ENCODE measurements at places on chromosomes 6 and 20.

DNA sequence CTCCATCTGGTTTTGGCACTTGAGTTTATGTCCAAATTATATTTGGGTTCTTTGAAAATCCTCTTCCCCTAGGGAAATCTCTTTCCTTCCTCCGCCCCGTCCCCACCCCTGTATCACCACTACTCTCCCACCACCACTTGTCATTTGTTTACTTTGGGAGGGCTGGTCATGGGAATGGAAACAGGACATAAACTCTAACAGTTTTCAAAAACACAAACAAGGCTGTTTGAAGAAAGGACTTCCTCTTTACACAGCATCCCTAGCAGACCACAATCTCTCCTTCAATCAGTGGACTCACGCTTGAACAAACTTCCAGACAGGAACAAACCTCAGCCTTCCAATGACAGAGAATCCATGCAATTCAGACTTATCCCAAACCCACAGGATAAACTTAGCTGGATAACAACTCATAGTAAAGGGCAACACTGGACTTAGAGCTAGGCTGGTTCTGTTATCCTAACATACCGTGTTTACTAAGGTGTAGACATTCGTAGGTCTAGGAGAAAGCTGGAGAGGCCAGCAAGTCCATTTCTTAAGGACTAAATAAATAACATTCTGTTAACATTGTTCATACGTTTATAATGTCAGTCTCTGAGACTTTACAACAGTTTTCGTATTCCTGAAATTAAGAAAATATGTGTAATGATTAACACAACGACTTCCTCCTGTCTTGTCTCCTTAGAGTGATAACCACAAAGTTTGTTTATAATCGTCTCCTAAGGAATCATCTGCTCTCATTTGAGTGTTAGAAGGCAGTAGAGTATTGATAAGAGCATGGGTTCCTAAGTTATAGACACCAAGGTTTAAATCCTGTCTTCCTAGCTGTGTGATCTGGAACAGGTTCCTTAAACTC is 44.1 kb upstream of the CTAGE9 start:
- no peak for DNase-seq

- no peak for DNase-seq
Observed at GRCh38 chr6:99187429-99187828, 162.0 kb downstream of the FAXC start.

DNA sequence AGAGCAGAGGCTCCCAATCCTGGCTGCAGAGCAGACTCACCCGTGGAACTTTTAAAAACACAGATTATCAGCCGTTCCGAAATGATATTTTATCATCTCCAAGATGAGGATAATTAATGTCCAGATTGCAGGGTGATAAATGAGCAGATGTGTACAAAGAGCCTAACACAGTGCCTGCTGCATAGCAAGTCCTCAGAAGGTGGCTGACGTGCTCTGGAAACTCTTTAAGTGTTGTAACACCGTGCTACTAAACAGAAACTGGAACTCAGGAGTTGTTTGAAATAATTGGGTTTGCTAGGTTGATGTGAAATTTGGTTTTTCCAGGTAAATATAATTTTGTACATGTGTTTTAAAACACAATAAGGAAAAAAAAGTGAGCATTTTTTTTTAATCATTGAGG is 118.0 kb downstream of the ARMC2 start:
- DNase-seq = no peak

- DNase-seq = peak; percentile 0
Observed at GRCh38 chr6:89792881-89793280, 26.7 kb downstream of the MDN1 start.

DNA sequence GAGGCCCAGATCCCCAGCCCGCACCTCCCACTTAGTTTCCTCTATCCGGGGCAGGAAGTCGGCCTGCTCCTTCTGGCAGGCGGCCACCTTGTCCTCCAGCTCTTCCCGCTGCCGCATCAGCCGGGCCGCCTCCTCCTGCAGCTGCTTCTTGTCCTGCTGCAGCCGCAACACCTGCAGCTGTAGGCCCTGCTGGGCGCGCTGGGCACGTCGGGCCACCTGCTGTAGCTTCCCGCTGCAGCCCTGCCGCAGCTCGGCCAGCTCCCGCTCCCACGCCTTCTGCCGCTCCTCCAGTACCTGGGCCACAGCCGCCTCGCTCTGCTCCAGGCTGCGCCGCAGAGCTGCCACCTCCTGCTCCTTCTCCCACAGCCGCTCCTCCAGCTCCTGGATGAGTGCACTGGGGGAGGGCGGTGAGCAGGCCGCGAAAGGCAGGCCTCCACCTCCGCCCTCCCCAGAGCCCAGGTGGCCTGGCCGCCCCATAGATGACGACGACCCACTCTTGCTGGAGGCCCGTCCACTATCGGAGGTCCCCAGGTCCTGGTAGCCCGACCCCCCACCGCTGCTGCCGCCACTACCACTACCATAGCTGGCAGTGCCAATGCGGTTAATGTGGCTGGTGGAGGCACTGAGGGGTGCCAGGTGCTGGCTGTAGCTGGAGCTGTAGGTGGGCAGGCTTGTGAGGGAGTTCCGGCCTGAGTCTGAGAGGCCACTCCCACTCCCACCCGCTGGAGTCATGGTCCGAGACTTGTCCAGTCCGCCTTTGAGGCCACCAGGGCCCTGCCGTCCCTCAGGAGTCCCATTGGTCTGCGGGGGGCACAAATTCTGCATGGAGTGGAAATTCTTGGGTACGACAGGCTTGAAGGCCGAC is 6.0 kb upstream of the FASTKD5 start:
- peak; percentile 25 for DNase-seq

DNA sequence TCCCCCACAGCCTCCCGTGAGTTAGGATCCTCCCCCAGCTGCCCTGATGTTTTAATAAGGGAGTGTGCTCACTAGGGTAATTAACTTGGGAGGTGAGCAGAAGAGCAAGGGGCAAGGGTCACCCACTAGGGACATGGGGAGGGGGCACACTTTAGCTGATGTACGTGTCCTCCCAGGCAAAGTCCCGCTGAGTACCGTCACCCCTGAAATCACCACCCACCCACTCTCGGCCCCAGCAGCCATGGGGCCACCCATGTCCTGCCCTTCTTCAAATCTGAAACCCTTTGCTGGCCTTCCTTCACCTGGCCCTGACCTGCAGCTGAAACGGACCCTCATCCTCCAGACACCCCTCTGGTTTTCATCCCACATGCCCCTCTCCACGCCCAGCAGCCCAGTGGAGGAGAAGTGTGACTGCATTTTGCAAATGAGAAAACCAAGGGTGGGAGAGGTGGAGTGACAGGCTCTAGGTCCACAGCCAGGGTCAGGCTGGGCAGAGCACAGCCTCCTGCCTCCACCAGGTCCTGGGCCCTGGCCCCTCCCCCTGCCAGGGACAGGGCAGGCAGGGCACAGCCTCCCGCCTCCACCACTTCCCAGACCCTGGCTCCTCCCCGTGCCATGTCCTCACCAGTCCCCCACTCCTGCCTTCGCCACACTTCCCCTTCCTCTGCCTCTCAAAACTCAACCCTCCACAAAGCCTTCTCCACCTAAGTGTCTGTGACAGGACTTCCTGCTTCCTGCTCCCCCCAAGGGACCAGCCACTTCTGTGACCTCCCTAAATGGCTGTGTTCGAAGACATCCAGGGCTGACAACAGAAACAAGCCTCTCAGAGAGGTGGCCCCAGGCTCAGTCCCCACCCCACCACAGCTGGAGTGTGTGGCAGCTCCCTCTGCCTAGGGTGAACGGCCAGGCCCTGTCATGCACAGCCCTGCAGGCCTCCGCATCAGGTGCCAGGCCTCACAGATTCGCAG is 15.1 kb downstream of the ACSS1 start:
- no peak for DNase-seq

DNA sequence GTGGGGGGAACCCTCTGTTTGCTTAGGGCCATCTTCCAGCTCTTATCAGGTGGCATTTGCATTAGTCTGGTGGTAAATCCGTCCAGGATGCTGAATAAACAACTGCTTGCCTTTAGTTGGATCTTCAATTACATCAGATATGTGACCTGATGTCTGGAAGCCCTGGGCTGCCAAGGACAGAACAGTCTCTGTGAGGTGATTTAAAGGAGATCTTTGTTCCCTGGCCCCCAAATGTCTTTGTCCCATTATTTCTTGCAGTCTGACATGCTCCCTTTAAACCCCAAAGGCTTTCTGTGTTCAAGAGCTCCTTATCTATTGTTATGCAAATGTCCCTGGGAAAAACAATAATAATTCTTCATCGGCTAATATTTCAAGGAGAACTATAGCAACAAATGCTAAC is 84.6 kb upstream of the SPTLC3 start:
- no peak for DNase-seq

DNA sequence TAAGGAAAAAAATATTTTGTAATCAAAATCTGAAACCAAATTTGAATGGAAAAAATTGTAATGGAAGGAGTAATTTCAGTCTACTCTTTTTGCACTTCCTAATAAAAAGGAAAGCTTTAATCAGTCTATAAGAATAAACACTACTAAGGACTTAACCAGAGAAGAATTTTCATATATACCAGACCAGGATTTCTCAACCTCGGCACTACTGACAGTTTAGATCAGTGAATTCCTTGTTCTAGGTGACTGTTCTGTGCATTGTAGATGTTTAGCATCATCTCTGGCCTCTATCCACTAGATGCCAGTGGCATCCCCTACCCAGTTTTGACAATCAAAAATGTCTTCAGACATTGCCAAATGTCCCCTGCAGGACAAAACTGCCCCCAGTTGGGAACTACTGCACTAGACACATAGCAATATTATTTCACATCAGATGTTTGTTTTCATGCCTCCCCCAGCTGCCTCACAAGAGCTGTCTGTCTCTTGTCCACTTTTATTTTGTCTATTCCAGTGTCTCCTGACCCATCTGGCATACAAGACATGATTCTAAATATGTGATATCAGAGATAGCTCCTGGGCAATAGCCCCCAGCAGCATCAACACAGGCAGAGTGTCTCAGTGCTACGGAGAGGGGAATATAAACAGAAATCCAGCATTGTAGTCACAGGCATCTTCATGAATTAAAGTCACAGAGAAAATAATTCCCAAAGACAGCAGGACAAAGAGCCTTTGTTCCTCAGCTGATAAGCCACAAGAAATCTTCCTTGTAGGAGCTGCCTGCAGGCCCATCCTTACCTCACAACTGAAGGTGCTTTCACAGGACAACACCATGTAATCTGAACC is 27.0 kb downstream of the DNAAF9 start:
- no peak for DNase-seq

DNA sequence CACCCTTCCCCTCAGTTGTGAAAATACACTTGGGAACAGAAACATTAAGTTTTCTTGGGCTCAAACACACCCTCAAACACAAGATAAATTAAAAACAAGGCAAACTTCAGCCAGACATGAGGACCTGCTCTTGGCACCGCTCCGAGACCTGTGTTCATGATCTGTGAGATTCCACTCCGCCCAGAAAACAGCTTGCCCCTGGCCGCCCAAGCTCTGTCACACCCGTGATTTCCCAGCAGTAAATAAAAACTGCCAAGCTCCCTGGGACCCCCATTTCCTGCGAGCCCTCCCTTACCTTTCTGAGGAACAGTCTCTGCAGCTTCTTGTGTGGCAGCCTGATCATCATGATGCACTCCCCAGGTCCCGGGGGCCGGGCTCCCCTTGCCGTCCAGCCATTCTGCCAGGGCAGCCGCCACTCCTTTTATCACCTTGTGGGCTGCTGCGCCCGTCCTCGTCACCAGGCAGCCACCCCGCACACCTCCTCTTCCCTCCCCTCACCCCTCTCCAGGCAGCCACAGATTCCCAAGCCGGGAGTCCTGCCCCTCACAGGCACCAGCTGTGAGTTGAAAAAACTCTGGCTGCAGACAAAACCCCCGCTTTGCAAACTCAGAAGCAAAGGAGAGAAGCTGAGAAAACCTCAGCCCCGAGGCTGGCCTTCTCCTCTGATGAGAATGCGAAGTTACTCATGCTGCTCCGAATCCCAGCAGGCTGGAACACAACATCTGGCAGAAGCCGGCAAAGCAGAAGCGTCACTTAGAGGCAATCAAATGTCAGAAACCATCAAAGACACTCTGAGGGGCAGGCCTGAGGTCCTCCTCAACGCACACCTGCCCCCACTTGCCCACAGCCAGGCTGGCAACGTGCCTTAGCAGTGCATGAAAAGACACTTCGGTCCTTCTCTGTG is 130.4 kb upstream of the RPS6KA2 start:
- no peak for DNase-seq

Measured in NCI-H1694 treated with DMSO at 0.1 percent for 48 hours (cell line).